ENCODE measurements at places on chromosomes 1 and 21.

DNA sequence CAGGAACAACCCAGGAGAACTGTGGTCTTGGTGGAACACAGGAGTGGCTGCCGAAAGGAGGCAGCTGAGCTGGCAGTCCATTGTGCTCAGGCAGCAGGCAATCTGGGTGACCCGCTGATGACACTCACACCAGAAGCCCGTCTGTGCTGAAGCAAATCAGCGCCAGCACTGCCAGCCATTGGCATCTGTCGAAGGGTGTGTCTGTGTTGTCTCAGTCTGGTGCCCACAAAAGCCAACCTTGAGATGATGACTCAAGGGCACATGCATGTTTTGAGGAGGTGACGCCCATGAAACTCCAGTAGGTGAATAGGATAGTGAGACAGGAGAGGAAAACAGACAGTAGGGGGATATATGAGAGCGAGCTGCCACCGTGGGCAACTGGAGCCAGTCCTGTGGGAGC lies 167.3 kb downstream of the KAZN start:
- no peak for DNase-seq

GRCh38 chr1:235945775-235946570 lies 79.3 kb upstream of the LYST start:
- no peak for DNase-seq

- DNase-seq = no peak
Measured at GRCh38 chr1:48670234-48671020, 106.3 kb downstream of the BEND5 start.

GRCh38 chr1:115761601-115762302 lies 6.8 kb downstream of the CASQ2 start:
- no peak for DNase-seq

DNA sequence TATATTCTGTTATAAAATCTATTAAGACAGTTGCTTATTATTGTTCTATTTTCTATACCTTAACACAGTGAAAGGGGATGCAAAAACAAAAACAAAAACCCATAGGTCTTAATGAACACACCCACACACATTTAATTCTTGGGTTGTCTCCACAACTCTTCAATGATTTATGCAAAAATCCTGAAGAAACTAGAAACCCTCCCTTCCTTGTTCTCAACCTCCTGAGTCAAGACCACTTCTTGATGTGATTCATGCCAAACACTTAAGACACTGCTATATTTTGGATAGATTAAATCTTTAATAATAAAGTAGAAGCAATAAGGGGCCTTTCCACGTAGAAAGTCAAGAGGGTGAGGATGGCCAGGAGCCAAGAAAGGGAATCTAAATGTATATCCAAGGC lies 23.4 kb downstream of the SCAF4 start:
- DNase-seq = no peak
